ENCODE measurements at places on chromosomes 7 and 10. TPM values are rescaled to one million over a fixed set of nuclear protein-coding genes. Genes with fewer than 3 reads are reported as not detected.

Gene TMEM176B
- total RNA-seq, result 43.1 TPM

Gene ANXA8
- 1.1 TPM for total RNA-seq

Gene CYP2C8
- total RNA-seq, result not detected

Gene ASZ1
- total RNA-seq, result not detected

Gene SLC26A5
- not detected for total RNA-seq

Gene PHKG1
- 31.2 TPM for total RNA-seq

Gene NOLC1
- total RNA-seq, result 25.8 TPM

Gene PTPN20
- total RNA-seq, result 14.3 TPM

Gene TLX1
- not detected for total RNA-seq

Gene MMD2
- not detected for total RNA-seq

Gene TMEM236
- total RNA-seq, result 0.51 TPM

Gene CHRM2
- total RNA-seq, result 70.4 TPM

Gene CTNNA3
- 120 TPM for total RNA-seq

Gene DHTKD1
- total RNA-seq, result 22.9 TPM

Gene MUC12
- not detected for total RNA-seq

Gene CPXM2
- 4.6 TPM for total RNA-seq

Gene PLA2G12B
- 0.27 TPM for total RNA-seq

Gene LIPK
- not detected for total RNA-seq

Gene ARHGAP12
- total RNA-seq, result 21.5 TPM

Gene ABCB1
- 4.5 TPM for total RNA-seq

Gene HMX2
- not detected for total RNA-seq

Gene SLC26A4
- total RNA-seq, result 0.27 TPM

Gene ZNF32
- 52.7 TPM for total RNA-seq

Gene DPP6
- 0.19 TPM for total RNA-seq

Gene PCLO
- total RNA-seq, result 1.7 TPM

Gene TMEM178B
- total RNA-seq, result 31.7 TPM

Gene RP9
- total RNA-seq, result 20.0 TPM

Gene MYO1G
- 1.9 TPM for total RNA-seq

Gene TWNK
- 6.6 TPM for total RNA-seq

Gene LLCFC1
- total RNA-seq, result not detected

Gene DOCK4
- total RNA-seq, result 16.8 TPM

Gene TAS2R5
- total RNA-seq, result 0.27 TPM

Gene ADAM12
- 0.35 TPM for total RNA-seq

Gene COMTD1
- total RNA-seq, result 32.3 TPM

Gene CC2D2B
- 0.22 TPM for total RNA-seq

Gene HEPACAM2
- total RNA-seq, result not detected

Gene CYP2C19
- total RNA-seq, result not detected

Gene CYP3A4
- total RNA-seq, result not detected

Gene COBL
- 88.3 TPM for total RNA-seq

Gene KCNH2
- total RNA-seq, result 97.3 TPM

Gene NKX6-2
- not detected for total RNA-seq

Gene C10orf71
- 108 TPM for total RNA-seq

Gene DEPP1
- total RNA-seq, result 33.0 TPM

Gene HMX3
- total RNA-seq, result not detected

Gene ACTL6B
- not detected for total RNA-seq

Gene TBX20
- total RNA-seq, result 138 TPM

Gene ENO4
- total RNA-seq, result not detected

Gene ELMO1
- 13.8 TPM for total RNA-seq

Gene PLPP4
- not detected for total RNA-seq

Gene PKD1L1
- 1.3 TPM for total RNA-seq

Gene SUN3
- not detected for total RNA-seq

Gene AKR1C4
- total RNA-seq, result not detected

Gene PRLHR
- not detected for total RNA-seq
